ENCODE measurements at places on chromosomes 3 and 15. TPM values are rescaled to one million over a fixed set of nuclear protein-coding genes. Genes with fewer than 3 reads are reported as not detected.
A peak's percentile ranks its signal among the peaks of the same experiment; 100 is the strongest.

DNA sequence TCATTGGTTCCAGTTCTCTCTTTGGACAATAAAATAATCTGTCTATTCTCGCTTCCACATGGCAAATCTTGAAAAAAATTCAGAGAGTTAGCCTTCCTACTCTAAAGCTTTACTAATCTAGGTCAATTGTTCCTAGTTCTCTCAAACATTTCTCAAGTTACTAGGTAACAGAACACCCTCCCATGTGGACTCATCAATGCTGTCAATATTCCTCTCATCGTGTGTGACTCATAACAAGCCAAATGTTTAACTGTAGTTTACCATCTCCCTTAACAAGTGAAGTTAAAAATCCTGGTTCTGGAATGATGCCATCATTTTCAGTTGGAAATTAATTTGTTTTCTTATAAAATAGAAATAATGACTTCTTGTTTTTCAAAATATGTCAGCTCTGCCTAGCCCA is 438.6 kb downstream of the ROBO1 start:
- no peaks in the 10 kb centered on the region for H3K27me3 ChIP-seq
- no peaks in the 10 kb centered on the region for H3K36me3 ChIP-seq
- no peak for DNase-seq
- no peaks in the 10 kb centered on the region for H3K4me1 ChIP-seq

GRCh38 chr3:153704115-153704514 is 417.1 kb upstream of the ARHGEF26 start:
- no peak overlapping the region for H3K27ac ChIP-seq
- no peak for DNase-seq
- no peaks in the 10 kb centered on the region for H3K36me3 ChIP-seq
- H3K4me1 ChIP-seq = no peaks in the 10 kb centered on the region

GRCh38 chr3:30340500-30340899 is 265.9 kb upstream of the TGFBR2 start:
- H3K36me3 ChIP-seq = no peaks in the 10 kb centered on the region
- H3K4me3 ChIP-seq = no peak overlapping the region
- no peak for DNase-seq
- H3K4me1 ChIP-seq = peaks cover 32% of the 10 kb centered on the region
- H3K27ac ChIP-seq = no peak overlapping the region

DNA sequence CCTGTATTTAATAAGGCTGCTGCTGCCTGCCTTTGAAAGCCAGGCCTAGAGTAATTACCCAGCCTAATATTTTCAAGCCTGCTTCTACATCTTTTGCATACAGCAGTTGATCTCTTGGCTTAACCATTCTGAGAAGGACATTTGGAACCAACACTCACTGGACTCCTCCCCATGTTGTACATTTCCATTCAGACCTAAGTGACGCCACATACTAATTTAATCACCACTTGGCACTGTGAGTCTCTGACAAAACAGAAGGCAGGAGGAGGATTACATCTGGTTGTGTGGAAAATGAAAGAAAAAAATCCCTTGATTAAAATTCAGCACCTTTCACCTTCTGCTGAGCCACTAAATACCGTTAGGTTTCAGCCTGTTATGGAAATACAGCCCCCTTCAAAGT is 102.2 kb upstream of the ARRDC4 start:
- no peaks in the 10 kb centered on the region for H3K4me1 ChIP-seq
- H3K36me3 ChIP-seq = no peaks in the 10 kb centered on the region
- no peak overlapping the region for H3K27ac ChIP-seq
- no peaks in the 10 kb centered on the region for H3K27me3 ChIP-seq
- no peak overlapping the region for H3K4me3 ChIP-seq

GRCh38 chr15:25862071-25862471 is 1.1 kb downstream of the ATP10A start:
- H3K4me3 ChIP-seq = peak overlapping the region; percentile 96
- H3K36me3 ChIP-seq = peaks cover 32% of the 10 kb centered on the region
- H3K27me3 ChIP-seq = no peaks in the 10 kb centered on the region
- peaks cover 65% of the 10 kb centered on the region for H3K4me1 ChIP-seq
- no peak for DNase-seq

KBTBD13 gene
- total RNA-seq = not detected

DNA sequence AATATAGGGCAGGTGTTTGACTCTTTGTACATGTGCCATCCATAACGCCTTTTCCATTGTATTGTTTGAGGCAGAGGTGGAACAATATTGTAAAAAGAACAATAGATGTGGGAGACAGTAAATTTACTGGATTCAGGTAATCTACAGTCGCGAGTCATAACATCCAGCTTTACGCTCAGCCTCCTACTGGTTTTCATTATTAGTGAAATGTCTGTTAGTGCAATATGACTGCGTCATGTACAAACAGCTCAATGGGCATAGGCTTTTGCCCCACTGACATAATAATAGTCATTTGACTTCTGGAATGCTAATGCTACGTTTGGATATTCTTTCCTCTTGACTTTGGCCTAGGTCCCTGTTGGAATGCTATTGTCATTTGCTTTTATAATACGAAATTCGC is 9.5 kb downstream of the CACNA2D3 start:
- no peak overlapping the region for H3K27ac ChIP-seq
- no peak for DNase-seq
- H3K4me1 ChIP-seq = no peaks in the 10 kb centered on the region
- H3K36me3 ChIP-seq = no peaks in the 10 kb centered on the region

- peak; percentile 95 for DNase-seq
- H3K27ac ChIP-seq = peak within 1 kb of the TSS; percentile 100
- H3K27me3 ChIP-seq = peaks cover 5% of the 10 kb centered on the region
Measured at GRCh38 chr3:194135806-194136518, at the start of gene HES1. TSS of gene HES1 (plus strand) at chr3:194136148. CDS start at chr3:194136381, 233 bp downstream.

IL17RC gene
- total RNA-seq = 21.3 TPM

DNA sequence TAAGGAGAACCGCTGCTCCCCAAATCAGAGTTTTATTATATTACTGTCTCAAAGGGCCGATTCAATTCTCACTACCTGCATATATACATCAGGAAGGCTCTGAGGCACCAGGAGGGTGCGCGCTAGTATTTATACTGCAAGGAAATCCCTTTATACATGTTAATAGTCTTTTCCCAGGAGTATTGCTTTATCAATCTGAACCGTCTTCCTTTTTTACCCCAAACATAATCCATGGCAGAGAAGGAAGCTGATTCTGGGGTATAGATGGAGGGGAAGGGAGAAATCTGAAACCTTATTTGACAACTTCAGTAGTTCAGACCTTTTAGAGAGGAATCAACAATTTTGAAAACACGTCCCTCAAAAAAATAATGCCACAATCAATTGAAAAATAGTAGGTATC is at the start of gene POU1F1:
Gene POU1F1 (minus strand): TSS at position 101 of the 400 bp plus-strand sequence. CDS start 122 bp downstream, outside the sequence.
- H3K4me3 ChIP-seq = no peak within 1 kb of the TSS
- H3K4me1 ChIP-seq = no peaks in the 10 kb centered on the region
- no peak for DNase-seq
- no peak within 1 kb of the TSS for H3K27ac ChIP-seq

PHC3 gene
- 52.6 TPM for total RNA-seq

GRCh38 chr3:168738527-168739325 is 643.0 kb upstream of the GOLIM4 start:
- H3K36me3 ChIP-seq = peaks cover 8% of the 10 kb centered on the region
- no peak overlapping the region for H3K4me3 ChIP-seq
- DNase-seq = no peak
- H3K4me1 ChIP-seq = no peaks in the 10 kb centered on the region

DNA sequence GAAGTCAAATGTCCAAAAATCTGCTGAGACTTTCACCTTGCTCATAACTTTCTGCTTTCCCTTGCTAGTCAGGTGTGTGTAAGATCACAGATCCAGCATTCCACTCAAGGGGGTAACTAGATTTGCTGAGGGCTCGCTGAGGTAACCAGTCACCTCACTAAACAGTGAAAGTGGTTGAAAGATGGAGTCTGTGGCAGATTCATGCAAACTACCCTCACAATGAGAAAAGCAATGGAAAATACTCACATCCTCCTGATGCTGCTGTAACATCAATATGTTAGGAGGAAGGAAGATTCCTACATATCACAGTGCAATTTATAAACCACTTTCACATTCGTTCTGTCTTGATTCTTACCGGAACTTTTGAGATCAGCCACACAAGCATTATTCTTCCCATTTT is 174.3 kb upstream of the BCL6 start:
- H3K4me3 ChIP-seq = no peak overlapping the region
- H3K4me1 ChIP-seq = peaks cover 14% of the 10 kb centered on the region
- H3K27ac ChIP-seq = no peak overlapping the region
- H3K36me3 ChIP-seq = no peaks in the 10 kb centered on the region
- no peak for DNase-seq

LMLN gene
- total RNA-seq = 7.0 TPM

DNA sequence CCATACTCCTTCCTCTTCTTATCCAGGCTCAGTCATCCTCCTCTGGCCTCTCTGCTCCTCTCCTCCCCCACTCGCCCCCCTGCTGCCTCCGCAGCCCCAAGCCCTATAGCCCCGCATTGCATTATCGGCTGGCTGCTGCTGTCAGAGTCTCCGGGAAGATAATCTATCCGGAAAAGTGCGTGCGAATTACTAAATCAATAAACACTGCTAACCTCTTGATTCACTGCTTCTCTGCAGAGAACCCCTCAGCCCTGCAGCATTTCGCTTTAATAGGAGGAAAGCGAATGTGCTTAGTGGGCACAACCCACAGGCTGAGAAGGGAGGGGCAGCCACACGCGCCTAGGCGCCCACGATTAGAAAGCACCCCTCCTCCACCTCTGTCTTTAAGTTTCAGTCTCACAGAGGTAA is 167.6 kb downstream of the ABHD5 start:
- DNase-seq = no peak
- H3K27me3 ChIP-seq = no peaks in the 10 kb centered on the region
- H3K4me1 ChIP-seq = peaks cover 39% of the 10 kb centered on the region
- H3K27ac ChIP-seq = no peak overlapping the region

GRCh38 chr3:54347060-54347459 is 224.7 kb downstream of the CACNA2D3 start:
- no peaks in the 10 kb centered on the region for H3K36me3 ChIP-seq
- no peak overlapping the region for H3K27ac ChIP-seq
- no peak overlapping the region for H3K4me3 ChIP-seq
- H3K27me3 ChIP-seq = no peaks in the 10 kb centered on the region
- no peak for DNase-seq

TEX55 gene
- total RNA-seq = not detected

ERICH6 gene
- total RNA-seq = not detected

DNA sequence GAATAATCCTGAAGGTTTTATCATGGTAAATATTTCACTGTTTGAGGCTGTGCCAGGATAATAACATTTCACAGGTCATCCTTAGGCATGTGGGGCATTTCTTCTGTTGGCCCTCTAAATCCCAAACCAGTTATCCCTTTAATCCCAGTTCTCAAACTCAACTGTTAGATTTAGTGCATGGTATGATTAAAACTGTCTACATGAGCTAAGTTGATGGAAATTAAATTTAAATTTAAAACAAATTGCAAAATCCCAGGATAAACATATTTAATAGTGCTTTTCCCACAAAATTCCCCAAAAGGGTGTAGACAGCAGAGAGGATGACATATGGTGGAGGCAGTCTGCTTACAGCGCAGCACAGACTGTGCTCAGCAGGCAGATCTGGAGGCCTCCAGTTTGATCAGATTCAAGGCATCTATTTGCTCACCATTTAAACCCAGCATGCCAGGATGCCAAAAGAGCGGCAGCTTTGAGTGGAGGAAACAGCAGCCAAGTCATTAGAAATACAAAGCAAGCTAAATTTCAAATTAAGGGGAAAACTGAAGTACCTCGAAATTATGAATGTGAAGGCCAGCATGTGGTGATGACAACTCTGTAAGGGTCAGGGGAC is 325.8 kb downstream of the KCNH8 start:
- H3K27me3 ChIP-seq = no peaks in the 10 kb centered on the region
- no peaks in the 10 kb centered on the region for H3K36me3 ChIP-seq
- H3K4me3 ChIP-seq = no peak overlapping the region
- no peak for DNase-seq
- H3K27ac ChIP-seq = no peak overlapping the region

CPA3 gene
- not detected for total RNA-seq

GRCh38 chr15:95129574-95129973 is 898.2 kb downstream of the MCTP2 start:
- H3K36me3 ChIP-seq = no peaks in the 10 kb centered on the region
- no peak for DNase-seq
- H3K27me3 ChIP-seq = no peaks in the 10 kb centered on the region
- H3K27ac ChIP-seq = no peak overlapping the region
- no peak overlapping the region for H3K4me3 ChIP-seq

GRCh38 chr3:171133796-171134569 is 107.5 kb upstream of the SLC2A2 start:
- H3K36me3 ChIP-seq = peaks cover 10% of the 10 kb centered on the region
- peak overlapping the region; percentile 9 for H3K27ac ChIP-seq
- H3K27me3 ChIP-seq = no peaks in the 10 kb centered on the region
- peaks cover 63% of the 10 kb centered on the region for H3K4me1 ChIP-seq
- DNase-seq = no peak

DNA sequence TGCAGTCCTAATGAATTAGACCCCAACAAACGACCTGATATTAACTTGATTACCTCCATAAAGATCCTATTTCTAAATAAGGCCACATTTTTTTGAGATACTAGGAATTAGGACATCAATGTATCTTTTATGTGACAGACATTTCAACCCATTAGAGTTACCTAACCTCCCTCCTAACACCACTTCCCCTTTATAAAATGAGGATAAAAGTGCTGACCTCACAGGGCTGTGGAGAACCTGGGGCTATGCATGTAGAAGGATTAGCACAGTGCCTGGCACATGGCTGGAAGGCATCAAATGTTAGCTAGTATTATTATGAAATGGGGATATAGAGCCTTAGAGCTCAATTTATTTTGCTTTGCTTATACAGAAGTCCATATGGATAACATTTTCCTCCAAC is 53.5 kb upstream of the LRRN1 start:
- no peaks in the 10 kb centered on the region for H3K4me1 ChIP-seq
- H3K36me3 ChIP-seq = no peaks in the 10 kb centered on the region
- no peak overlapping the region for H3K4me3 ChIP-seq
- DNase-seq = no peak
- H3K27me3 ChIP-seq = no peaks in the 10 kb centered on the region

GRCh38 chr15:45666119-45666875 is 31.5 kb downstream of the SQOR start:
- no peaks in the 10 kb centered on the region for H3K27me3 ChIP-seq
- no peak overlapping the region for H3K4me3 ChIP-seq
- peaks cover 3% of the 10 kb centered on the region for H3K36me3 ChIP-seq
- DNase-seq = no peak
